ENCODE measurements at places on chromosomes 11 and 22. TPM values are rescaled to one million over a fixed set of nuclear protein-coding genes. Genes with fewer than 3 reads are reported as not detected.
A peak's percentile ranks its signal among the peaks of the same experiment; 100 is the strongest.

- DNase-seq, result no peak
- no peaks in the 10 kb centered on the region for H3K36me3 ChIP-seq
Observed at GRCh38 chr22:21571679-21572078, 4.2 kb downstream of the UBE2L3 start.

KCNQ1OT1 gene
- 1.6 TPM for total RNA-seq

- H3K27me3 ChIP-seq, result no peaks in the 10 kb centered on the region
- H3K4me3 ChIP-seq, result no peak overlapping the region
- no peaks in the 10 kb centered on the region for H3K36me3 ChIP-seq
- no peak overlapping the region for H3K27ac ChIP-seq
- H3K4me1 ChIP-seq, result no peaks in the 10 kb centered on the region
Observed at GRCh38 chr11:104873252-104873651, 25.0 kb downstream of the CASP12 start.

- no peak overlapping the region for H3K4me3 ChIP-seq
- no peaks in the 10 kb centered on the region for H3K4me1 ChIP-seq
- no peak for DNase-seq
- no peak overlapping the region for H3K27ac ChIP-seq
Observed at GRCh38 chr11:28343304-28344233, 235.4 kb downstream of the METTL15 start.

DNA sequence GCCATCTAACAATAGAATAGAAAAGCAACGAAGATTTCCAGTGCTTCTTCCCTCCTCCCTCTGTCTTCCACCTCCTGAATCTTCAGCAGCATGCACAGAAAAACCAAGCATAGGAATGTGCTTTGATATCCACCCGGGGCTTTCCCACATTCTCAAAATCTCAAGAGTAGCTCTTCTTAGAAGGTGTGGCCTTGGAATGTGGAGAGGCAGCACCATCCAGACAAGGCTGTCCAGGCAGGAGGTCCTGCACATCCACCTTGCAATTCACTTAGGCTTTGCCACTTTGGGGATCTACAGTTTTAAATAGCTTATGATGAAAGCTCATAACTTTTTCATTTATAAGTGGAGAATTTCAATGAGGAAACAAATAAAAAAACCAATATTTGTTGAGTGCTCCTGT is 72.9 kb downstream of the KIRREL3 start:
- peak; percentile 49 for DNase-seq
- no peaks in the 10 kb centered on the region for H3K36me3 ChIP-seq
- H3K4me1 ChIP-seq, result peaks cover 7% of the 10 kb centered on the region
- no peaks in the 10 kb centered on the region for H3K27me3 ChIP-seq
- H3K4me3 ChIP-seq, result no peak overlapping the region

ACRV1 gene
- total RNA-seq, result not detected

PARVA gene
- 58.3 TPM for total RNA-seq

DNA sequence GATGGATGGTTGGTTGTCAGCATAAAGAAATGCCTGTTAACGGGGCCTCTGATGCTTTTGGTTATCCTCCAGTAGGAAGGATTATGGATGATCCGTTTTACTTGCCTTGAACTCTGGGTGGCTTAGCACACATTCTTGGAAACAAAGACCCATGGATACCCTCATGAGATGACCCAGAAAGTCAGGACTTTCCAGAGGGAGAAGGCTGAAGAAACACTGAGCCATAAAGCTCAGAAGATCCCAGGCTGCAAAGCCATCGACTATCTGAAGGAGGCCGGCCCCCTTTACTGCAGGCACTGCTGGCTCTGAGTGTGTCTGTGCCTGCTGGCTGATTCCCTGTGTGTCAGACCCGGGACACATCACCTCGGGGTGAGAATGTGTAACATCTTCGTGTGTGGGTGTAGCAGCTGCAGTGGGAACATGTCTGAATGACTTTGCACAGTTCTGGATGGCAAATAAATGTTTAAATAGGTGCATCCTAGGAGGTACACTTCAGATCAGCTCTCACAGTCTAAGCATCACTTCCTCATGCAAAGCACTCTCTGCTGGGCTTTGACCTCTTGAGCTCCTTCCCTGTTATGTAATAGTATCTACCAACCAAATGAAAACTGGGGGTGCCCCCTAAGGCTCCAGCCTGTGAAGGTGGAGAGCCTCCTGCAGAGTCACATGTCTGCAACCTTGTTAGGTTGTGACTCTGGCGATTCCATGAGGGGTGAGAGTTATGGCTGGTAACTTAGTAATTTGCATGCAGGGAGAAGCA is 1084.9 kb downstream of the TBC1D22A start:
- peaks cover 7% of the 10 kb centered on the region for H3K27me3 ChIP-seq
- no peaks in the 10 kb centered on the region for H3K4me1 ChIP-seq
- H3K36me3 ChIP-seq, result no peaks in the 10 kb centered on the region
- H3K27ac ChIP-seq, result no peak overlapping the region
- H3K4me3 ChIP-seq, result no peak overlapping the region

- no peaks in the 10 kb centered on the region for H3K36me3 ChIP-seq
- no peaks in the 10 kb centered on the region for H3K27me3 ChIP-seq
- H3K27ac ChIP-seq, result no peak overlapping the region
- no peak for DNase-seq
- H3K4me1 ChIP-seq, result no peaks in the 10 kb centered on the region
Observed at GRCh38 chr11:79822766-79823165, 381.9 kb upstream of the TENM4 start.

DNA sequence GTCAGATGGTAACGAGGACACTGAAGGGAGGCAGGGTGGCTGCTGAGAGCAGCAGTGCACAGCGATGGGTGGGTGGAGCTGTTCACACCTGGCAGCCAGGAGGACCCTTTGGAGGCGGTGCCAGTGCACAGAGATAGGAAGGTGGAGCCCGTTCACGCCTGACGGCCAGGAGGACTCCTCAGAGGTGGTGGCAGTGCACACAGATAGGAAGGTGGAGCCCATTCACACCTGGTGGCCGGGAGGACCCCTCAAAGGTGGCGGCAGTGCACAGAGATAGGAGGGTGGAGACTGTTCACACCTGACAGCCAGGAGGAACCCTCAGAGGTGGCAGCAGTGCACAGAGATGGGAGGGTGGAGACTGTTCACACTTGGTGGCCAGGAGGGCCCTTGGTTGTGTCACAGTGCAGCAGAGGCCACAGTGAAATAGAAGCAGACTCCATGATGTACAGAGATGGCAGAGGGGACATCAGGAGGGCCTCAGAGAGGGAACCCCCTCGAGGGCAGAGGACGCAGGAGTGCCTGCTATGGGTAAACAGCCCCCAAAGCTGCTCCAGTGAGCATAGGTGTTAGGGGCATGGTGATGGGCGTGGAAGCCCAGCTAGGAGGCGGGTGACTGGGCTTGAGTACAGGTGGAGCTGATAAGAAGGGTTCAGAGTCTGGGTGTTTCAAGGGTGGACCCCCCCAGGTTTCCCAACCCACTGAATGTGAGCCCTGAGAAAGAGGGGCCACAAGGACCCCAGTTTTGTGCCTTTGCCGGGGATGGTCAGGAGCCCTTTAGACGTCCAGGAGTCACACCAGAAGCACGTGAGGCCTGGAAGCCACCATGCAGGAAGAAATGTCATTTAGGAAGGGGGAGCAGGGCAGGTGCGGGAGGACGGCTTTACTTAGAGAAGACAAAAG is 566.7 kb downstream of the BRD1 start:
- H3K4me3 ChIP-seq, result no peak overlapping the region
- H3K4me1 ChIP-seq, result no peaks in the 10 kb centered on the region
- no peaks in the 10 kb centered on the region for H3K36me3 ChIP-seq
- no peak overlapping the region for H3K27ac ChIP-seq
- no peak for DNase-seq

- H3K4me1 ChIP-seq, result peaks cover 87% of the 10 kb centered on the region
- H3K4me3 ChIP-seq, result no peak overlapping the region
- H3K27ac ChIP-seq, result peak overlapping the region; percentile 58
- DNase-seq, result peak; percentile 48
- H3K36me3 ChIP-seq, result no peaks in the 10 kb centered on the region
Observed at GRCh38 chr22:23216461-23217170, 36.3 kb downstream of the BCR start.

- H3K27ac ChIP-seq, result peak overlapping the region; percentile 46
- DNase-seq, result peak; percentile 46
- no peaks in the 10 kb centered on the region for H3K27me3 ChIP-seq
- H3K4me1 ChIP-seq, result no peaks in the 10 kb centered on the region
- no peak overlapping the region for H3K4me3 ChIP-seq
- H3K36me3 ChIP-seq, result peaks cover 85% of the 10 kb centered on the region
Observed at GRCh38 chr22:27990879-27991278, 71.8 kb upstream of the PITPNB start.

TIMM10B gene
- total RNA-seq, result 34.6 TPM

DNA sequence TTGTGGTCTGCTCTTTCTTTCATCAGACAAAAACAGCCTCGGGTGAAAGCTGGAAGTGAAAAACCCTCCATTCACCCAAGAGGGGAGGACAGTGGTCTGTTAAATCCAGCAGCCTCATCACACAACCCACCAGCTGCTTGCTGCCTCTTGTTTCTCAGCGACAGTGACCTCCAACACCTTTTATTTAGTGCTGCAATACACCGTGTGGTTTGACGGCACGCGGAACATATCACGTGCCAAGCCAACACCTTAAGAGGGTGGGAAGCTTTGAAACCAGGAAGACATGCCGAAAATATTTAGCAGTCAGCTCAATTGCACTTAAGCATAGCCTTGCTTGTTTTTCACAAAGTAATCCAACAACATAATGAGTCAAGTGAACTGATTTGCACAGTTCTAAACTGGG is 39.8 kb upstream of the POGLUT3 start:
- H3K4me1 ChIP-seq, result peaks cover 11% of the 10 kb centered on the region
- peak overlapping the region; percentile 42 for H3K27ac ChIP-seq
- H3K36me3 ChIP-seq, result no peaks in the 10 kb centered on the region
- DNase-seq, result peak; percentile 75
- H3K27me3 ChIP-seq, result no peaks in the 10 kb centered on the region

DNA sequence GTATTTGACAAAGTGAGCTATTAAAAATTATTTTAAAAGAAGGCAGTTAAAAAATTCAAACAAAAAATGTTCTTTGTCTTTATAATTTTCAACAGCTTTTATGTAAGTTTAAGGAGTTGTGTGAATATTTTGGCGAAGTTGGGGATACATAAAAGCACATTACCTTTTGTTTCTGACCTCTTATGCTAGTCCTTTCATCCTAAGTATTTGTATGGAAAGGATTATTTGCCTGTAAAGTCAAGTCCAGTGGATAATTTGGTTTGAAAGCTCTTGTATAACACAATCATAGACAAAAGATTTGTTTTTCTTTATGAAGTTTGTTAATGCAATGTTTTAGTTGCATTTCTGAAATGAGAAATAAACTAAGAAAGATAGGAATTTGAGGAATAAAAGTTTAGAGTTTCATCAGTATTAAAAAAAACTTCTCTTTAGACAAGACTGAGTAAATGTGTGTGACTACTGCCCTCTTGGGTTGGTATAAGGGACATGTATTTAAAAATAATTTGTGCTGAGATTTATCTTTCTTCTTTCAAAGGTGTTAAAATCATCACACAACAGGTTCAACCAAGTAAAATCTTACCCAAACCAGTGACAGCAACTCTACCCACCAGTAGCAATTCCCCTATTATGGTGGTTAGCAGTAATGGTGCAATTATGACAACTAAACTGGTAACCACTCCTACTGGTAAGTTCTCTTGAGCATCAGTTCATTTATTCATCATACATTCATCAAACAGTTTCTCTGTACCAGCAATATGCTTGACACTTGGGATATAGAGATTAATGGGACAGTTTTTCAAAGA is 68.2 kb downstream of the EMSY start:
- no peak overlapping the region for H3K4me3 ChIP-seq
- H3K27me3 ChIP-seq, result no peaks in the 10 kb centered on the region
- no peaks in the 10 kb centered on the region for H3K4me1 ChIP-seq
- H3K36me3 ChIP-seq, result peaks cover 23% of the 10 kb centered on the region
- no peak for DNase-seq
- no peak overlapping the region for H3K27ac ChIP-seq

- DNase-seq, result no peak
- H3K36me3 ChIP-seq, result no peaks in the 10 kb centered on the region
- H3K27me3 ChIP-seq, result no peaks in the 10 kb centered on the region
- H3K27ac ChIP-seq, result no peak overlapping the region
- peaks cover 8% of the 10 kb centered on the region for H3K4me1 ChIP-seq
Observed at GRCh38 chr11:110989428-110990133, 255.9 kb upstream of the POU2AF2 start.

HMBS gene
- total RNA-seq, result 16.7 TPM

- no peak for DNase-seq
- no peaks in the 10 kb centered on the region for H3K36me3 ChIP-seq
- H3K4me1 ChIP-seq, result no peaks in the 10 kb centered on the region
- no peaks in the 10 kb centered on the region for H3K27me3 ChIP-seq
- H3K4me3 ChIP-seq, result no peak overlapping the region
- H3K27ac ChIP-seq, result no peak overlapping the region
Observed at GRCh38 chr11:38759394-38759793, 2161.4 kb upstream of the RAG2 start.

DNA sequence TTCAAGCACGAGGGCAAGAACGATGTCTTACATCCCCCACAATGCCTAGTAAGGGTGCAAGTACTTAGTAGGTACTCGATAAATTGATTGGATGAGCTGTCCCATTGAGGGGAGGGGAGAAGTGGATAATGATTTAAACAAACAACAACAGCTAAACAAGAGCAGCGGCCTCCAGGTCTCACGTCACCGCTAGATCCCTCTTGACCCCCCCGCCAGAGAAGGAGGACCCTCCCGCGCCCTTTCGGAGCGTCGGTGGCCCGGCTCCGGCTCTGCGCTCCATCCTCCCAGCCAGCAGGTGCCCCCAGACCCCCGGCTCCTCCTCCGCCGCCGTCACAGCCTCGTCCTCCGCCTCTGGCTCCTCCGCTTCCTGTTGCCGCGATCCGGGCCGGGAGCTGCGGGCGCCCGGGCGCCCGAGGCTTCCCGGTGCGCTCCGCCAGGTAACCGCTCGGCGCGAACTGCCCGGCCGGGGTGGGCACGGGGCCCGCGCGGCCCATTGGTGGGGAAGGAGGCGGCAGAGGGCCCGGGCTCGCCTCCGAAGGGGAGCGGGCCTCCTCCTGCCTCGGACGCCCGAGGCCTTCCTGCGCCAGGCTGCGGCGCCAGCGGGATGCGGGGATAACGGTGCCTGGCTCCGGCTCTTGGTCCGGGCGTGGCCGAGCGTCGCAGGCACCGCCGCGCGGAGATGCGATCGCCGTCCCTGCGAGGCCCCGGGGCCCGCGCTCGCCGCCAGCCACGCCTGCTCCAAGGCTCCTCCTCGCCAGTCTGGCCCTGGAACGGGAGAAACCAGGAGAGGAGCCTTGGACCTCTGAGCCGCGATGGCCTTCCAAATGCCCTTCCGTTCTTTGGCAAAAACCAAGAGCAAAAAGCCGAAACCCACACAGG is at the start of gene TLCD5:
Gene TLCD5, plus strand, starts transcription at position 368 of the 879 bp plus-strand sequence. CDS start 2,143 bp downstream, outside the sequence.
- peak within 1 kb of the TSS; percentile 93 for H3K27ac ChIP-seq
- H3K36me3 ChIP-seq, result peaks cover 5% of the 10 kb centered on the region
- H3K4me1 ChIP-seq, result peaks cover 23% of the 10 kb centered on the region

XKR3 gene
- 0.30 TPM for total RNA-seq

- no peaks in the 10 kb centered on the region for H3K4me1 ChIP-seq
- no peak overlapping the region for H3K27ac ChIP-seq
- no peak for DNase-seq
- H3K27me3 ChIP-seq, result no peaks in the 10 kb centered on the region
Observed at GRCh38 chr11:126662035-126662790, 306.7 kb downstream of the ST3GAL4 start.

All from lower lobe of right lung (tissue), 2 donors.